ENCODE measurements at places on chromosomes 3 and 15. TPM values are rescaled to one million over a fixed set of nuclear protein-coding genes. Genes with fewer than 3 reads are reported as not detected.

PAK6 gene
- polyA plus RNA-seq = 0.43 TPM

GP9 gene
- polyA plus RNA-seq = 0.13 TPM

OXSM gene
- 10.3 TPM for polyA plus RNA-seq

ISLR2 gene
- 1.1 TPM for polyA plus RNA-seq

ACP3 gene
- 1.2 TPM for polyA plus RNA-seq

SLC9C1 gene
- polyA plus RNA-seq = 0.06 TPM

NR2F2 gene
- polyA plus RNA-seq = 9.7 TPM

SLC24A5 gene
- not detected for polyA plus RNA-seq

ZKSCAN7 gene
- 1.6 TPM for polyA plus RNA-seq

UROC1 gene
- polyA plus RNA-seq = not detected

RBM6 gene
- 39.5 TPM for polyA plus RNA-seq

CCR9 gene
- 0.05 TPM for polyA plus RNA-seq

TM6SF1 gene
- 0.67 TPM for polyA plus RNA-seq

FAH gene
- 239 TPM for polyA plus RNA-seq

COX5A gene
- polyA plus RNA-seq = 239 TPM

SI gene
- polyA plus RNA-seq = not detected

FBLN2 gene
- 91.1 TPM for polyA plus RNA-seq

GAP43 gene
- polyA plus RNA-seq = 0.06 TPM

CCR8 gene
- not detected for polyA plus RNA-seq

TCAIM gene
- polyA plus RNA-seq = 12.7 TPM

MYL3 gene
- polyA plus RNA-seq = 4.7 TPM

GRK7 gene
- polyA plus RNA-seq = 0.03 TPM

CXCR6 gene
- 1.1 TPM for polyA plus RNA-seq

CELSR3 gene
- polyA plus RNA-seq = 0.48 TPM

DPPA4 gene
- not detected for polyA plus RNA-seq

CCDC39 gene
- not detected for polyA plus RNA-seq

BUB1B gene
- polyA plus RNA-seq = not detected

ANKUB1 gene
- polyA plus RNA-seq = not detected

PLA2G4F gene
- not detected for polyA plus RNA-seq

RHOV gene
- polyA plus RNA-seq = 14.6 TPM

GOLGA6A gene
- polyA plus RNA-seq = not detected

AMT gene
- 14.6 TPM for polyA plus RNA-seq

PLSCR2 gene
- not detected for polyA plus RNA-seq

CPLX3 gene
- polyA plus RNA-seq = not detected

NR1I2 gene
- 0.13 TPM for polyA plus RNA-seq

SCN5A gene
- polyA plus RNA-seq = 0.06 TPM

SPINK8 gene
- polyA plus RNA-seq = not detected

OCA2 gene
- not detected for polyA plus RNA-seq

GUCA1C gene
- polyA plus RNA-seq = 25.7 TPM

SUMF1 gene
- 11.5 TPM for polyA plus RNA-seq

THRB gene
- polyA plus RNA-seq = 8.1 TPM

EIF2B5 gene
- polyA plus RNA-seq = 26.3 TPM

CHCHD6 gene
- polyA plus RNA-seq = 10.0 TPM

SNX22 gene
- 1.9 TPM for polyA plus RNA-seq

UBL7 gene
- polyA plus RNA-seq = 33.9 TPM

GABRB3 gene
- 2.1 TPM for polyA plus RNA-seq

STX19 gene
- polyA plus RNA-seq = 3.9 TPM

TOPAZ1 gene
- not detected for polyA plus RNA-seq

NANOGP8 gene
- not detected for polyA plus RNA-seq

ATXN7 gene
- 8.4 TPM for polyA plus RNA-seq

CADPS gene
- polyA plus RNA-seq = not detected

ACOX2 gene
- polyA plus RNA-seq = 4.7 TPM

KLF15 gene
- 32.0 TPM for polyA plus RNA-seq

DLL4 gene
- 3.4 TPM for polyA plus RNA-seq

PTX3 gene
- polyA plus RNA-seq = 907 TPM

MUSTN1 gene
- 129 TPM for polyA plus RNA-seq

CPN2 gene
- polyA plus RNA-seq = 0.27 TPM

PTPRG gene
- 5.6 TPM for polyA plus RNA-seq

Measured in adipose tissue (tissue), 3 donors.